Right hindlimb (tissue), 1 donor: ENCODE measurements at places on chromosomes 2 and 18.
A peak's percentile ranks its signal among the peaks of the same experiment; 100 is the strongest.

GRCh38 chr2:25323610-25324189, 18.0 kb downstream of the DNMT3A start:
- no peak for DNase-seq

DNA sequence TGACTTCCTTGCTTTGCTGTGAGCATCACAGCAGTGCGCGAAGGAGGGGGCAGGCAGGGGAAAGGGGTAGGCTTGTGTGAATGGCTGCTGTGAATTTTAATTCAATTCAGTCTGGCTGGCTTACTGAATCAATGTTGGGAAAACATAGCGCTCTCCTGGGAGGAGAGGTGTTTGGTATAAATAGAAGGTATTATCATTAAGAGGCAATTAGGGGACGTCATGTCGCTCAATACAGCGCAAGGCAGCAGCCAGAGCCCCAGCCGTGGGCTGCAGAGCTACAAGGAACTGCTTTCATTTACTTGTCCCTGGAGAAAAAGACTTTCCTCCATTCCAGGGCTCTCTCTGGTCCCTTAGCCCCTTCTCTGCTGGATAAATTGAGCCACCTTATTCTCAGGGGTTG, 181.4 kb upstream of the MSH6 start:
- DNase-seq: no peak

DNA sequence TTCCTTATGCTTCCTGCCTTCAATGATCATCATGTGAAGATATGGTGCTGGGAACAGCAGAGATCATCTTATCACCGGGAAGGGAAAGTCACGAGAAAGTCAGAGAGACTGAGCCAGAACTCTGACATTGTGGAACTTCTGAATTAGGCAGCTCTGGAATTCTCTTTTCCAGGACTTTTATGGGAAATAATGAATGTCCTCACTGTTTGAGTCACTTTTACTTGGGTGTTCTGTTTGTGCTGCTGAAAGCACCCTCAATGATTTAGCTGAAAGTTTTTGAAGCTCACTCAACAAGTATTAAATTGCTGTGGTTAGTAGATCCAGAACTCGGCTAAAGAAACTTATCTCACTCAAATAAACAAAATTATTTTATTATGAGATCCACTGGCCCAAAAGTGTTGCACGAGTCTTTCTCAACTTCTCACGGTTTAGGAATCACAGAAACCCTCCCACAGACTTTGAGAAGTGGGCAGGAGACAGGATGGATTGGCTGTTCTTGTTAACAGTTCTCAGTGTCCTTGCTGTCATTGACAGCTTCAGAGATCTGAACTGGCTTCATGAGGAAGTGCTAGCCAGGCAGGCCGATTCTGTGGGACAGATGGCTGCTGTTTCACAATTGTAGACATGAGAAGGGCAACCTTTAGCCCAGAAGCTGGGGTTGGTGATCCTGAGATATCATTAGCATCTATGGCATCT, 26.4 kb upstream of the ATRAID start:
- no peak for DNase-seq

DNA sequence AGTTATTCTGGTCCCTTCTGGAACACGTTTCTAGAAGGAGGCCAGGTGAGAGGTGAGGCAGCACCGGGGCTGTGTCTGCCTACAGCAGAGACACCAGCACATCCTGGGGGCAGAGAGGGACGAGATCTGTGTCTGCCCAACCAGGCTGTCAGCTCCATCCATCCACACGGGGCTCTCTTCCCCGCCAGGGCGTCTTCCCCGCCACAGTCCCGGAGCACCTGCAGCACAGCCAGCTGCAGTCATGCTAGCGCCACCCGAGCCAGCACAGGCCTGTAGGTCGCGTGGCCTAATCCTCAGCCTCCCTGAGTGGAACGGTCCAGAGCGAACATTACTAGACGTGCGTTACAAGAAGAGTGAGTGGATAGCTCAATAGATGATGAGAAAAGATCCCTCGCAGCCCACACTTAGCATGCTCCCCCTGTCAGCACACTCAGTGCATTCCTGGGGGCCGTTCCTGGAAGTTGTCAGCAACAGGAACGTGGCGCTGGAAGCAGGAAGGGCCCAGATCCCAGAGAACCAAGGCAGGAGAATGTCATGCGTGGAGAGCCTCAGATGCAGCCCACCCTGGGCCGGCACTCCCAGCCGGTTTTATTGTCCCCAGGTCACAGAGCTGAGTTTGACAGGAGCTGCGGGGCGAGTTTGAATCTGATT, 179.0 kb downstream of the TWIST2 start:
- peak; percentile 55 for DNase-seq

- no peak for DNase-seq
Measured at GRCh38 chr18:8277270-8277669, 332.0 kb upstream of the RAB12 start.

DNA sequence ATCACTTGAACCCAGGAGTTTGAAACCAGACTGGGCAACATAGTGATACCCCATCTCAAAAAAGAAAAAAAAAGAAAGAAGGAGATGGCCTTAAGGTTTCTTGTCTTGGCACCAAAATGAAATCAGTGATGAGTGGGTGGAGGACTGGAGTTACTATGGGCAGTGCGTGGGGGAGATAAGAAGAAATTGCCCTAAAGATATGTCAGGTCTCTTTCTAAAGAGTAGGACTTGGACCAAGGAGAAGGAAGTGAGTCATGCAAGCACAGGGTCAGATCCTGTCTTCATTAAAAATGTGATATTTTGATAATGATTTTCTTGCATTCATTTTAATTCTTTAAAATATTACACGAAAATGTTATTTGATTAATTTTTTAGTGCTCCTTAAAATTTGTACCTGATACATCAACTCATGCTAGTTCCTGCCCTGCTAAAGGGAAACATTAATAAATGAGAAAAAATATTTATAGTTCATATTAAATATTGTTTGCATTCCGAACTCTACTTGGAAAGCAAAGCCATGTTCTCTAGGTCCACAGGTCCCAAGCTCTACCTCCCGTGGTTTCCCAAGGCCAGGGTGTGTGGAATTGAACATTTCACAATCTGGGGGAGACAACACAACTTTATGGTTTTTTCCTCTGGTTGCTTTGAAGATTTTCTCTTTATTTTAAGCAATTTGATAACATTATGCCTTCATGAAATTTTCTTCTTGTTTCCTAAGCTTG, 62.6 kb upstream of the CTLA4 start:
- DNase-seq: no peak

- no peak for DNase-seq
Measured at GRCh38 chr2:42224422-42225067, 55.4 kb downstream of the EML4 start.
